ENCODE measurements at places on chromosomes 3 and 15. TPM values are rescaled to one million over a fixed set of nuclear protein-coding genes. Genes with fewer than 3 reads are reported as not detected.

GRCh38 chr3:8239718-8240695 is 261.6 kb upstream of the LMCD1 start:
- DNase-seq, result peak; percentile 50
- no peak overlapping the region for H3K4me3 ChIP-seq
- no peaks in the 10 kb centered on the region for H3K36me3 ChIP-seq
- peaks cover 19% of the 10 kb centered on the region for H3K4me1 ChIP-seq

DNA sequence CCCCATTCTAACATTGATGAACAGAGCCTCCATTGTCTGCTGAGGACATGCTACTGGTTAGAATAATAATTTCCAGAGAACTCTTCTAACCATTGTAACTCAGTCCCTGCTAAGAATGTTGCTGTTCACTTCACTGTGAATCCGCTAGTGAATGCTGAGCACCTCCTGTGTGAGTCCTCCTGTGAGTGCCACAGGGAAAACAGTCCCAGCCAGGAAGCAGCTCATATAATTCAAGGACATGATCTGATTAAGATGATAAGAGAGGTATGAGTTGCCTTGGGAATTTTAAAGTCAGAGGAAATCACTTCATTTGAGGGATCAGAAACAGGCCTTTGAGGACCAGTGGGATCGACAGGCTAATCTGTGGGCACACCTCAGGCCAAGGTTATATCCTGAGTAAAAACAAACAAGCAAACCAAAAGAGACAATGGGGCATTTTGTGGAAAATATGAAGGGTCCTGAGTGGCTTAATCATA is 33.9 kb upstream of the GPR160 start:
- H3K27ac ChIP-seq, result no peak overlapping the region
- H3K4me1 ChIP-seq, result peaks cover 5% of the 10 kb centered on the region
- no peaks in the 10 kb centered on the region for H3K36me3 ChIP-seq
- no peaks in the 10 kb centered on the region for H3K27me3 ChIP-seq
- no peak for DNase-seq
- no peak overlapping the region for H3K4me3 ChIP-seq

DNA sequence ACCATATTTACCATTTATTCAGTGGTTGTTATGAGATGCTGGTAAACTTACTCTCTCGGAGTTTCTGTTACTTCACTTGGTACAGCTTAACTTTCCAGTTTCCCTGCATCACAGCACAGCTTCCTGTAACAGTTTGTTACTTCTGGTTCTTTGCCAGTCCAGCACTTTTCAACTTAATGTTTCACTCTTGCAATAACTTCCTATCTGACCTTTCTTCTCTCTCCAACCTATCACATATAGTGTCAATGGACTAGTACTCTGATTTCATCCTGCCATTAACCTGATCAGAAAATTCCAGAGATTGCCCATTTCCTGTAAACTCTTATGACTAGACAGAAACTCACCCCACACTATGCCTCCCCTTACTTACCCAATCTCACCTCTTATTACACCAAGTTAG is 3.9 kb upstream of the ATP11B start:
- H3K27ac ChIP-seq, result no peak overlapping the region
- H3K36me3 ChIP-seq, result no peaks in the 10 kb centered on the region
- no peaks in the 10 kb centered on the region for H3K27me3 ChIP-seq

Gene FAM43A
- total RNA-seq, result 16.1 TPM

Gene WDR49
- 33.9 TPM for total RNA-seq

Gene MSL2
- total RNA-seq, result 30.6 TPM
